A549 treated with ZK216348 at 1 μM for 4 hours (cell line): ENCODE measurements at places on chromosomes 16 and 17. TPM values are rescaled to one million over a fixed set of nuclear protein-coding genes. Genes with fewer than 3 reads are reported as not detected.

Gene MAZ
- 140 to 181 TPM (median 172 TPM) in 5 replicates for total RNA-seq

Gene OR1F1
- 0.32 to 0.76 TPM (median 0.41 TPM) in 5 replicates for total RNA-seq

Gene PRSS22
- total RNA-seq, result 1.0 to 2.5 TPM (median 1.6 TPM) in 5 replicates

Gene SLC5A11
- total RNA-seq, result 0.42 to 0.73 TPM (median 0.60 TPM) in 5 replicates

Gene ASPA
- total RNA-seq, result not detected in 5 replicates

Gene SYNGR3
- 4.4 to 8.7 TPM (median 8.3 TPM) in 5 replicates for total RNA-seq

Gene ZNF423
- 0.07 to 0.31 TPM (median 0.14 TPM) in 5 replicates for total RNA-seq

Gene RNF112
- total RNA-seq, result 0.32 to 0.98 TPM (median 0.51 TPM) in 5 replicates

Gene KRTAP3-2
- total RNA-seq, result not detected in 5 replicates

Gene OR2C1
- not detected in 5 replicates for total RNA-seq

Gene MT1A
- 16.3 to 25.0 TPM (median 19.6 TPM) in 5 replicates for total RNA-seq

Gene IL34
- total RNA-seq, result 0.32 to 0.83 TPM (median 0.43 TPM) in 4 of 5 replicates, not detected in the other

Gene NGFR
- total RNA-seq, result 0.18 to 1.1 TPM (median 0.92 TPM) in 5 replicates

Gene CDR2L
- 41.1 to 73.3 TPM (median 64.5 TPM) in 5 replicates for total RNA-seq
